ENCODE measurements at places on chromosomes 3 and 15.

GRCh38 chr15:37046876-37047614 lies 53.3 kb downstream of the MEIS2 start:
- DNase-seq, result no peak

- DNase-seq, result no peak
These were observed 78.5 kb upstream of the NTRK3 start for GRCh38 chr15:88335074-88335473.

GRCh38 chr3:32184187-32184730 lies 54.2 kb upstream of the CMTM8 start:
- no peak for DNase-seq

DNA sequence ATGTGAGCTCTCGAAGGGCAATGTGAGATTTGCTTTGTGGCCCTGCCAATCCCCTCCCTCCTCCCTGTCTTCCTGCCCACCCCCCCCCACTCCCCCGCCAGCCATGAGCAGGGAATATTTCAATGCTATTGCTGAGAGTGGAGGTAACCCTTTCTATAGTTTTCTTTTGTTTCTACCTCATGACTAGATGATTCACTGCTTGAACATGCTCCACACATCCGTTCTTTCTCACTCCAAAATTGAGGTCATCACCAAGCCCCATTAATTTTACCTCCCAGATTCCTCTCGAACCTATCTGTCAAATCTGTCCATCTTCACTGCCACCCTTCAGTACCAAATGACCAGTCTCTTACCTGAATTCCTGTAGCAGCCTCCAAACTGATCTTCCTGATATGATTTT lies 12.2 kb downstream of the ZNF774 start:
- no peak for DNase-seq
